ENCODE measurements at places on chromosomes 4 and X.

DNA sequence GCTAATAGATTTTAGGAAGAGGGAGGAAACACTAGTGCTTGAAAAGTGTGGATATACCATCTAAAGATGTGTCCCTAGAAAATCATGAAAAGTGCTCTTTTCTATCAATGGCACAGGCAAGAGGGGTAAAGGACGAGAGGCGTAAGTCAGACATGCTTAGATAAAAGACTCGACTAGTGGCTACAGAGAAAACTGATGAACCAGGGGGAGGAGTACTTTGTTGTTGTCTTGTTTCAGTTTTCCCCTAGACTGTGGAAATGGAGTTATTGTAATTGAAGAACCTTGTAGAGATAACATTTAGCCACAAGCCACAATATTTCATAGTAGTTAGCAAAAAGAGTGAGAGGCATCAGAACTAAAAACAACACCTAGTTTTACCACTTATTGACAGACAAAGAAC, 21.4 kb downstream of the GALNTL6 start:
- no peak for DNase-seq

- no peak for DNase-seq
These were observed 66.9 kb downstream of the STOX2 start for GRCh38 chr4:183971929-183972490.

DNA sequence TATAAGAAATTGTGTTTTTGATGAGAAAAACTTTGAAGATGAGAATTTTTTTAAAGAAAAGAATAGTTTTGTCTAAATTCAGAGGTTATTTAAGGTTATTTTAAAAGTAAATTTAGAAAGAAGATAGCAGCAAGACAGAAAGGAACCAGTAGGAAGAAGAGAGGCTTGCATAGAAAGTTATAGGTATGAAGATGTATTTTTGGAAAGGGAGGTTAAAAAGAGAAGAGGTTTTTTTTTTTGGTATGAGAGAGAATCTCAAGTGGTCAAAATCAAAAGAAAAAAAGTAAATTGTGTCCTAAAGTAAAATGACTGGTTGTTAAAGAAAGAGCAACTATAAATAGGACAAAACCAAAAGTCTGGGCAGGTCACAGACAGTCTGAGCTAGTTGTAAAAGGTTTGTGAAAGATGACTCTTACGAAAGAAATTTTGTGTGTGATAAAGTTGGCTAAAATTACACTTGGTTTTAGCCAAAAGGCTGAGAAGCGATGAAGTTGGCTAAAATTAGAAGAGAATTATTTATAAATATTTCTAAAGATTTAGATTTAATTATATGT, 16.4 kb upstream of the EIF4E start:
- no peak for DNase-seq

DNA sequence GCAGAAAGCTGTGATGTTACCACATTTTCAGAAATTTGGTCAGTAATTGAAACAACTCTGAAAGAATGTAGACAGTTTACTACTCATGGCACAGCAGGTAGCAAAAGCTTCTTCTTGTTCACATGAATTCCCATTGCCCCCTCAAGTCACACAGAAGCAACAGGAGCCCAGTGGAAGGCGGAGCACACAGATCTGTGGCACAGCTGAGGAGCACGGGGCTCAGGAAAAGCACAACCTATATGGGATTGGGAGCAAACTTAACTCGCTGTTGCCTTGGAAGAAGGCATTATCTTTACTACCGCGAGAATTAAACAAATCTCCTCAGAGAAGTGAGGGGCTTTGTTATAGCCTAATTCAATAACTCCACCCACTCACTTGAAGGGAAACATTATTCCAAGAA, 358.5 kb downstream of the SPOCK3 start:
- no peak for DNase-seq

DNA sequence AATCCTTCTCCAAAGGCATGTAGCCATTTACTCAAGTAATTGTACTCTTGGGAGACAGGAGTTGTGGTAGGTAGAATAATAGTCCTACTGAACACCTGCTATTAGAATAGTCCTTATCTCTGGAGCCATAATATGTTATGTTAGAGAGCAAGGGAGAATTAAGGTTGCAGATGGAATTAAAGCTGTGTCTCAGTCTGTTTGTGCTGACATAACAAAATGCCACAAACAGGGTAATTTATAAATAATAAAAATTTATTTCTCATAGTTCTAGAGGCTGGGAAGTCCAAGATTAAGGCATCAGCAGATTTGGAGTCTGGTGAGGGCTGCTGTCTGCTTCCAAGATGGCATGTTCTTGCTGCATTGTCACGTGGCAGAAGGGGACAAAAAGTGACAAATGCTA, 24.2 kb upstream of the FRAS1 start:
- no peak for DNase-seq

DNA sequence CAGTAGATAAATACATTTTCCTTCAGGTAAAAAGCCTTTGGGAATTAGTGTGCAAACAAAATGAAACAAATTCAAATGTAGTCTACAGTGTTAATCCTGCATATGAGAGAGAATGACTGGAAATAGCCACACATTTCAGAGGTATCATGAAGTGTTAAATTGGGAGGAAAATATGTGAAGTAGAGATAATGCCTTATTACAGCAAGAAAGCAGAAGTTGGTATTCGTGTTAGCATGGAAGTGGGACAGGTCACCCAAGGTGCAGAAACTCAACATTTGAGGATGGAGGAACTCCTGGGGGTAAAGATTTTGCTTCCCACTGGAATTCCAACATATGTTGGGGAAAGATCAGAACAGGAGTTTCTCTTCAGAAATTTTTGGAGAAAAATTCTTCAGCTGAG, 51.3 kb downstream of the EMCN start:
- no peak for DNase-seq

DNA sequence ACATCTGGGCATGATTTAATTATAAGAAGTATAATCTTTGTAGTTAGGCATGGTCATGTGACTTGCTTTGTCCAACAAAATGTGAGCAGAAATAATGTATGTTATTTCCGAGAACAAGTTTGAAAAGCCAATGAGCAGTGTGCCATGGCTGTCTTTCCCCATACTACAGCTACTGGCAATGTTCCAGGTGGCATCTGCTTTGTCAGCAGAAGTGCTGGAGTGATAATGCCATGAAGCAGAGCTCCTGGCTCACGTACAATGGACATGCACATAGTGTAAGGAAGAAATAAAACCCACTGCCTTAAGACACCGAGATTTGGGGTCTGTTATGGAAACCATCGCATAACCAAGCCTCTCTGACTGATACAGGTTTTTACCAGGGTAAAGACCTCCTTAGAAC, 212.6 kb upstream of the RASGEF1B start:
- no peak for DNase-seq

DNA sequence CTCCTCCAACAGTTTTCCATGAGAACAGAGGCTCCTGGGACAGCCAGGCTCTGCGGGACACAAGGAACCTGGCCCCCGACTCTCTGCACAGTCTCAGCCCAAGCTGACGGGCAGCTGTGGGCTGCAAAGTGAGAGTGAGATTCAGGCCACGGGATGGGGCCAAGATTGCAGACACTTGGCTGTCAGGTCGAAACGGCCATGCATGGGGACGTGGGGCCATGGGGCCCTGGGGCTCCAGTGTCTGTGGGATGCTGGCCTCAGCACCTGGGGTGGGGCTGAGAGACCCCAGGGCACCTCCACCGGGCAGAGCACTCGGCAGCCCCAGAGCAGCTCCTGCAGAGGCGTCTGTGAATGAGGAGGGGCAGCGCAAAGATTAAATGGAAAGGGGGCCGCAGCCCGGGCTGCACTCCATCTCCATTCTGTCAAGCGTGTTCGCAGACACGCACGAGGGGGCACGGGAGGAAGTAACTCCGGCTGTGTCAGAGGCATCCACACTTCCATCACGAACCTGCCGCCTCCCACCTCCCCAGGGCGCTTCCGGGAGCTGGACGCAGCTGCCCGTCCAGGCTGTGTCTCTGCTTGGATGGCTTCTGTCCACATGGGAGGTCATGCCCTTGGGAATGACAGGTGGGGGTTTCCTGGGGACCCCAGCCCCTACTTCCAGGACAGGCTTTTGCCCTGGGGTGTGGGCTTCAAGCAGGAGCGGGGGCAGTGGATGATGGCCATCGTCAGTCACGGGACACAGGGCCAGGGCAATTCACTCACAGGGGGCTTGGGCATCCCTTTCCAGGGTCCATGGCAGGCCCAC, 82.8 kb upstream of the NKX1-1 start:
- no peak for DNase-seq

DNA sequence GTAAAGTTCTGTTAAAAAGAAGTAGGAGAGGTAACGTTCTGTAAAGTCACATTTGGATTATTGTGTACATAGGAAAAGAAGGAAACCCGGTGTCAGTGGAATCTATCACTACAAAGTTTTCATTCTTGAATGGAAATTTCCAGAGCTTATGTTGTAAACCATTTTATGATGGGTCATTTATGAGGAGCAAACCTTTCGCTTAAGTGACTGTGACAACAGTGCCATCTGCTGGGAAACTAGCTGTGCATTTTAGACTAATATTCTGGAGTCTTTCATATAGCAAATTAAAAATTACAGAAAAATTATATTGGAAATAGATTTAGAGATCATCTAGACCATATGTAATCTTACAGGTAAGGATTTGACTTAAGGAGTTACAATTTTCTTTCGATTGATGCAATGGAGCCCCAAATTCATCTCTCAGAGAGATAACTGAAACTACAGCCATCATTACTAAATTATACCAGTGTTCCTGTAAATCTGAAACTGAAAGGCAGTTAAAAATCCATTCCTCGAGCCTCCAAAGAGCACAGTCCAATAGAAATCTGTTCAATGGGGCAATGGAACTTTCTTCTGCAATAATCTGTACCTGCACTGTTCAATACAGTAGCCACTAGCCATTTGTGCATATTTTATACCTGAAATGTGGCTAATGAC, 26.9 kb downstream of the ASB9 start:
- DNase-seq, result peak; percentile 50

DNA sequence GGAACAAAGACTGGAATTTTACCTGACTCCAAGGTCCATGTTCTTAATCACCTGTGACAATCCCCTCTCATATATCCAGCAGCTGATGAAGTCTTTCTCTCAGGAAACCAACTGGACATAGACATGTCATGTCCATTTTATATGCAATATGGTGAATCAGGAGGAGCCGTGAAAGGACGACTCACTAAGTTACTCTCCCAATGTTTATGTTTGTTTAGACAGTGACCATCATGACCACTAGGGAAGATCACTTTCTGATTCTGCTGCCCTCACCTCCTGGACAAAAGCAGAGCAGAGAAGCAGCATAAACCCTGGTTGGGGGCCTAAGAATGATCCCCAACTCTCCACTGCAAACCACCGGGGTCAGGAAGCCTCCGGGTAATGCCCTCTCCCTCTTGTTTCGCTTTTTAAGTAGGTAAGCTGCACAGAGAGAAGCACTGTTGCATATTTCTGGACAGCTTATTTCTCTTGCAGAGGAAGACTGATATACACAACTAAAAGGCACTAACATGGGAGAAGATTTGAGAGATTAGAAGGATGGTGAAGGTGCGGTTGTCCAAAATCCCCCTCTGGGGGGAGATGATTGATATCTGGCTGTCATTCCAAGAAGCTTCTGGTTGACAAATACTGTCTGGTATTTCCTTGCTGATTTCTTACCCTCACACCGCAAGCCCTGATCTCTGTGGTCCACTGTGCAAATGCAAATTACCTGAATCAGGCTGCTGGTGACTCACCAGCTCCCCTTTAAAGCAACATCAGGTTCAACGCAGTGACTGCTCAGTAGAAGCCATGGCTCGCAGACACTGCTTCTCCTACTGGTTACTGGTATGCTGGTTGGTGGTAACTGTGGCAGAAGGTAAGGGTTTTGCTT, at the start of gene ODAPH:
Gene ODAPH, plus strand, starts transcription at position 773 of the 871 bp plus-strand sequence. Its CDS starts 17 bp downstream, at position 790.
- peak; percentile 79 for DNase-seq

DNA sequence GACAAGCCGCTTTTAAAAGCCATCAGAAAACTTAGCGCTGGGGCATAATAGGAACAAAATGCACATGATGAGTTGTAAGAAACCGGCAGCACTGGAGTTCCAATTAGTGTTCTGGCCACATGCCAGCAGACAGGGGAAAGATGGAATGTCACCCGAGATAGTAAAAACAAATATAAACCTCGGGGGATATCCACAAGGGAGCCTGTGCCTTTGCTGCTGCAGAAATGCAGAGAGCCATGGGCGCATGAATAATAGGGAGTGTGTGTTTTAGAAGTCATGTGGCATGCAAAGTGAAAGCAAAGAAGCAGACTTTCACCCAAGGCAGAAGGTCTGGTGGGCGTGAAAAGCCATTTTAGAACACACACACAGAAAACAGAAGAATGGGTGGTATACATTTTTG, 19.1 kb downstream of the GPRASP3 start:
- no peak for DNase-seq

- no peak for DNase-seq
These were observed 138.5 kb upstream of the ZIC3 start for GRCh38 chrX:137427426-137427778.

- DNase-seq, result peak; percentile 1
These were observed 432.0 kb downstream of the GLUD2 start for GRCh38 chrX:121479406-121479805.

DNA sequence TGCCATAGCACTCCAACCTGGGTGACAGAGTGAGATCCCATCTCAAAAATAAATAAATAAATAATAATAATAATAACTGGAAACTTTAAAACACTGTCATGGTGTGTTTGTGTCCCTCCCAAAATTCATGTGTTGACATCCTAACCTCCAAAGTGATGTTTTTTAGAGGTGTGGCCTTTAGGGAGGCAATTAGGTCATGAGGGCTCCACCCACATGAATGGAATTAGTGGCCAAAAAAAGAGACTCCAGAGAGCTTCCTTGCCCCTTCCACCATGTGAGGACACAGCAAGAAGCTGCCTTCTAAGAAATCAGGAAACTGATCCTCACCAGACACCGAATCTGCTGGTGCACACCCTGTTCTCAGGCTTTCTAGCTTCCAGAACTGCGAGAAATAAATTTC, 23.8 kb upstream of the RAPGEF2 start:
- DNase-seq, result peak; percentile 18

- DNase-seq, result no peak
These were observed 21.8 kb upstream of the PIN4 start for GRCh38 chrX:72159769-72160168.

DNA sequence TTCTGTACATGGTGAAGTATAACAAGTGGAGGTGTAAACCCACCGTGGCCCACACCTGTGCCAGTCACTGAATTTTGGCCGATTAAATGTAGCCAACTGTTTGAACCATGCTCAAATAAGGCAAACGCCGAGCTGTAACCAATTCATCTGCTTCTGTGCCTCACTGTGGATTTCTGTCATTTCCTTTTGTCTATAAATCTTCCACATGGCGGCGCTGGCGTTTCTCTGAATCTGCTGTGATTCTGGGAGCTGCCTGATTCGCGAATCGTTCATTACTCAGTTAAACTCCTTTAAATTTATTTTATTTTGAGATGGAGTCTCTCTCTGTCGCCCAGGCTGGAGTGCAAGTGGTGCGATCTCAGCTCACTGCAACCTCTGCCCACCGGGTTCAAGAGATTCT, 19.2 kb downstream of the SUPT20HL2 start:
- DNase-seq, result peak; percentile 36

DNA sequence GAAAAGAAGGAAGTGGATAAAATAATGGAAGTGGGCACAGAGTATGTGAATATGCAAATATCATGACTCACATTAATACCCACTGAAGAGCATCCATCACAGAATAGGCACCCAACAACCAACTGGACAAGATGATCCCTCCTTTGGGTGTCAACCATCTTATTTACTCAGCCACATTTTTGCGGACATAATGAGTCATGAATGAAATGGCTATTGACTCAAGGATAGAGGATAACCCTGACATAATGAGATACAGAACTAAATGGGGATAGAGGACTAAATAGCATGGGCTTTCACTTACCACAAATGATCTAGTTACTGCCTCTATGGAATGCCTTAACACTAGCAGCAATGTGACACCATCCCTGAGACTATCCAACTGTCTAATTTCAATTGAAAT, 224.7 kb downstream of the ANTXR2 start:
- DNase-seq, result no peak

GRCh38 chrX:46381630-46382029, 163.6 kb downstream of the ZNF674 start:
- peak; percentile 42 for DNase-seq
